Hippocampal formation (tissue), 2 donors: ENCODE measurements at places on chromosomes 11 and 22.

DNA sequence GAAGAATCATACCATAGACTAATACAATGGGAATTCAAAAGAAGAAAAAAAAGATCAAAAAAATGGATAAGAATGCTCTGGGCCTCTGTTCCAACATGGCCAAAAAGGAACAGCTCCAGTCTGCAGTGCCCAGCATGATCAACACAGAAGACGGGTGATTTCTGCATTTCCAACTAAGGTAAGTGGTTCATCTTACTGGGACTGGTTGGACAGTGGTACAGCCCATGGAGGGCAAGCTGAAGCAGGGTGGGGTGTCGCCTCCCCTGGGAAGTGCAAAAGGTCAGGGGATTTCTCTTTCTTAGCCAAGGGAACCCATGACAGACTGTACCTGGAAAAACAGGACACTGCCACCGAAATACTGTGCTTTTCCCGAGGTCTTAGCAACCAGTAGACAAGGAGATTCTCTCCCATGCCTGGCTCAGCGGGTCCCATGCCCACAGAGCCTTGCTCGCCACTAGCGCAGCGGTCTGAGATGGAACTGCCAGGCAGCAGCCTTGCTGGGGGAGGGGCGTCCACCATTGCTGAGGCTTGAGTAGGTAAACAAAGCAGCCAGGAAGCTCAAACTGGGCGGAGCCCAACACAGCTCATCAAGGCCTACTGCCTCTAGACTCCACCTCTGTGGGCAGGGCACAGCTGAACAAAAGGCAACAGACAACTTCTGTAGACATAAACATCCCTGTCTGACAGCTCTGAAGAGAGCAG, 428.4 kb downstream of the MN1 start:
- no peak for DNase-seq

GRCh38 chr22:48161298-48161697, 1398.8 kb downstream of the TBC1D22A start:
- DNase-seq = no peak

- DNase-seq = no peak
Measured at GRCh38 chr22:25845985-25846745, 104.2 kb downstream of the MYO18B start.

- no peak for DNase-seq
Measured at GRCh38 chr11:58742140-58742539, 10.4 kb upstream of the GLYAT start.

DNA sequence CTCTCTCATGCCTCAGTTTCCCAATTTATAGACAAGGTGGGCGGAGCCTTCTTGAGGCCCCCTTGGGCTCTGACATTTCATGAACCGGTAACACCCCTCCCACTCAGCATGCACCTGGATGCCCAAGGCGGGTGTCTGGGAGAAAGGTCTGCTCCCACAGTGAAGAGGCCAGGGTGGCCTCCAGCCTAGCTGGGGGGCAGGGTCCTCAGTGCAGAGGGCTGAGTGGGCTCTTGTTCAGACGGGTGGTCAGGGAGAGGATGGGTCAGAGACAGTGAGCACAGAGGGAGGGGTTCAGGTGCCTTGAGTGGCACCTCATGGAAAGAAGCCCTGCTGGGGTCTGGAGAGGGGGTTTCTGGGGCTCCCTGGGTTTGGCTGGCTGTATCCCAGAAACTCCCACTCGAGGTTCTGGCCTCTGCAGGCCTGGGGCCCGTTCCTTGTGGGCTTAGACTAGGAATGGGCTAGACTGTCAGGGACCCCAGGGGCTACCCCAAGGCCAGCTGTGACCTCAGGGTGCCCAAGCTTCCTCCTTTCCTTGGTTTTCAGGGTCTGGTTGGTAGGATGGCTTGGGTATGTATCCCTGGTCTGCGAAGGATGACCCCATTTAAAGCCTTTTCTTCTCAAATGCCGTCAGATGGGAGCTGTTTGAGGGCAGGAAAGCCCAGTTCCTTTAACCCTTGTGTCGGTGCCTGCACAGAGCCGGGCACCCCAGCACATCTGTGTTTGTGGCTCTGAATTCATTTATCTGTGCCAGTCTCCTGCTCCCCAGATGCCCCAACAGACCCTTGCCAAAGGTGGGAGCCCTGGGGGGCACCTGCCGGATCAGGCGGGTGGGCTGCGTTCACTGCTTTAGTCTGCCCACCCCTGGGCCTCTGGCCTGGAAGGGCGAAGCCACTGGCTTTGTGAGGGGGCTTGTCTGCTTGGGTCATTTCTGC, 1.2 kb downstream of the SYNGR1 start:
- no peak for DNase-seq

- DNase-seq = no peak
Measured at GRCh38 chr11:95415837-95416304, 184.9 kb upstream of the SESN3 start.

DNA sequence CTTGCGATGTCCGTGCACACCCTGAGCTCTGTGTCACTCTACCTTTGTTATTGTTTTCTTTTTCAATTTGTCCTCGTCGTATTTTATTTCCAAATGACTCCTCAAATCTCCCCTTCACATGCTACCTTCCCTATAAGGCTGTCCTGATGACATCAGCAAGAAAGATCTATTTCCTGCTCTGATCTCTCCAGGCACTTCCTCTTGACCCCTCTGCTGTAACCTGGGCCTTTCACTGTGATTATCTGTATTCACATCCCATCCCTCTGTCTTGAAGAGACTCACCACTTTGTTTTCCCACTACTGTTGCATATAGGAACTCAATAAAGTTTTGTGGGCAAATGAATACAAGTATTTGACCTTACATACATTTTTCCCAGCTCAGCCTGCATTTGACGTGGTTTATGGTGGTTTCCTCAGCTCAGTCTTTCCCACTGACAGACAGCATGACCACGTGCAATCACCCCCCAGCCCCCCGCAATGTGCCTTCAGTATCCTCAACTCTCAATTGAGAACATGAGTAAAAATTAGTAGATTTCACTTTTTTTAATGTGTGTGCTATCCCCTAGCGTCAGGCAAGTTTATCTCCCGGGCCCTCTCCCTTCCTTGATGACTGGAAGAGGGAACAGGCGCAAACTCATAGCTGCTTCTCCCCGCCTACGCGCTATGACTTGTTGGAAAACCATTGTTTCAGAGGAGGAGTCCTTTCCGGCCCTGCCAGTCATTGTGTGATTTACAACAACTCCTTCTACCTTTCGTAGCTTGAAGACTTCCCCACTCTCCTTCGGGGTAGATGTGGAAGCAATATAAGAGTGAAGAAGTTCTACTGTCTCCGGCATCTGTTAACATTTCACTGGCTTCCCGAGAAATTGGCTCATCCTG, 498.5 kb downstream of the NTM start:
- no peak for DNase-seq

DNA sequence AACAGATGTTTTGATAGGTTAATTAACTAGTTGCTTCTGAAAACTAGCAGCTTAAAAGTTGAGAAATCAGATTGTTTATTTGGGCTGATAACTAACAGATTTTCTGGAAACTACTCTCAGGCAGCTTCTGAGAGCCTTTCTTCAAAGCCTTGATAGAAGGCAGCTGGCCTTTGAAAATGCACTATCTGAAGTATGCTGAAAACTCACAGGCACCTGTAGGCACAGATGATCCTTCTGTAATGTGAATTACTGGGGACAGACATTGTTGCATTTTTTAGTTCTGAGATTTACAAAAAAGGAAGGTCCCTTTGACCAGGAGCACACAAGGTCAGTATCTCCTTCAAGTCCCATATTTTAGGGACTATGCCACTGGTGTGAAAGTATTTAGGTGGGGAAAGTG, 460.8 kb upstream of the CNTN5 start:
- DNase-seq = no peak

DNA sequence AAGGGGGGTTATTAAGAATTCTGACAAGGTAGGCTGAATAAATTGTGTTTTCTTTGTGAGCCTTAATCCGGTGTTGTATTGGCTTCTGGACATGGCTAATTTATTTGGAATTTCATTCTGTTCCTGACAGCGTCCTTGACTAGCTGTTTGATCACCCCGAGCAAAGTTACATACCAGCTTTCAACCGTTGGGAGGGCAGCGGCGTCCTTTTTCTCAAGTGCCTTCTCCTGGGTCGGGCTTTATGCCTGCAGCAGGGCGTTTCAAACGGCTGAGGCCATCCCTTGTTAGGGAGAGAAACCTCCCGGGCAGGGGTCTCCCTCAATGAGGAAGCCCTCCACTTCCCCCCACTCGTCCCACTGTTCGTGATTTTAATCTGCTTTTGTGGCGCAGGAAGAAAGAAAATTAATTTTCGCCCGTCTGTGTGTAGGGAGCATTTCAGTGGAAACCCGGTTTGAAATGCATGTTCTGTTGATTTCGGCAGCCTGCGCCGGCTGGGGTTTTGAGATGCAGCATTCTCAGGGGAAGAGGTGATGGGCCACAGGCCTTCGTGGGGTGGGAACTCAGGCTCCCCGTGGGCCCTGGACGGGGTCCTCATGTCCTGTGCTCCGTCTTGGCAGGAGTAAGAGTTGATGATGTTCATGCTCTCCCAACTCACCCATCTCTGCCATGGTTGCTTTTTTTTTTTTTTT, 2.9 kb upstream of the SMIM38 start:
- DNase-seq = no peak

GRCh38 chr11:123753110-123753509, 1.2 kb downstream of the OR6X1 start:
- no peak for DNase-seq

DNA sequence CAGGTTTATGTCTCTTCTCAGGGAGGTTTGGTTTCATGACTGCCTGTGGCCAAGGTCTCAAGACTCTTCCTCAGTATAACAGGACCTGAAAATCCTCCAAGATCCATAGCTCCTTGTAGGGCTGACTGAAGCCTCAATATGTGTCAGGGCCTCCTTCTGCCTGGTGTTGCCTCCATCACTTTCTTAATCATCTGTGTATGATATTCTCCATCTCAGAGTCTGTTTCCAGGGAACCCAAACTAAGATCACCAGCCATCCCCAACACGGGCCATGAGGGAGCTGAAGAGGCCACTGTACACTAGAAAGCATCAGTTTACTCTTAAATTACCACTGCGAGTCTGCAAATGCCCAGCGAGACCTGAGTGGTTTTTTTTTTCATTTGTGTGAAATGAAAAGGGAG, 17.7 kb downstream of the GGTLC2 start:
- DNase-seq = no peak

- DNase-seq = no peak
Measured at GRCh38 chr22:18045794-18046193, 21.4 kb upstream of the MICAL3 start.

DNA sequence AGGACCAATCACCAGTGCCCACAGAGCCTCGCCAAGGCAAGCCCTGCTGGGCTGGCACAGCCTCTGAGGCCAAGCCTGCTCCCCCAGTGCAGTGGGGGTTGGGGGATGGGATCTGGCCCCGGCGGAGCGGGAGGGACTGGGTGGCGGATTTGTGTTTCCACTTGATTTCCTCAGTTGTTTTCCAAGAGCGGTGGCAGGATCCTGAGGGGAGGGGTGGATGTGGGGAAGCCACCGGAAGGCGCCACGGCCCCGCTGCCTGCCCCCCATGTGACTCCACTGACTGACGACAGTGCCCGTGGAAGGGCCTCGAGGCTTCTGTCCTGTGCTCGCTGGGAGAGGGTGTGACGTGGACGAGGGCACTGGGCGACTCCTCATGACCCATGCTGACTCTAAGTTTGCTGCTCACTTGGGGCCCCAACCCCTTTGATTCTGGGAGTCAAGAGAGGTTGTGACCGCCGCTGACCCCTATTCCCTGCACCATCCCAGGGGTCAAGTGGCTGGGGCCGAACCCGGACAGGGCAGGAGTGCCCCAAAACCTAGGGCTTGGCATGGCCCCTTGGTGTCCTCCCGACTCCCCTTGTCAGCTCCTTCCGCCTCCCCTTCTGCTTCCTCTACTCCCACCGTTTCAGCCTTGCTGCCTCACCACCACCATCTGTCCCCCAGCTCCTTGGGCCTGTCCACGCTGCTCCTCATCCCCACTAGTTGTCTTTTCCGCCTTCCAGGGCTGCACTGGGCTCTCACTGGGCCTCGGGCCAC, 23.5 kb upstream of the PICK1 start:
- peak; percentile 81 for DNase-seq

DNA sequence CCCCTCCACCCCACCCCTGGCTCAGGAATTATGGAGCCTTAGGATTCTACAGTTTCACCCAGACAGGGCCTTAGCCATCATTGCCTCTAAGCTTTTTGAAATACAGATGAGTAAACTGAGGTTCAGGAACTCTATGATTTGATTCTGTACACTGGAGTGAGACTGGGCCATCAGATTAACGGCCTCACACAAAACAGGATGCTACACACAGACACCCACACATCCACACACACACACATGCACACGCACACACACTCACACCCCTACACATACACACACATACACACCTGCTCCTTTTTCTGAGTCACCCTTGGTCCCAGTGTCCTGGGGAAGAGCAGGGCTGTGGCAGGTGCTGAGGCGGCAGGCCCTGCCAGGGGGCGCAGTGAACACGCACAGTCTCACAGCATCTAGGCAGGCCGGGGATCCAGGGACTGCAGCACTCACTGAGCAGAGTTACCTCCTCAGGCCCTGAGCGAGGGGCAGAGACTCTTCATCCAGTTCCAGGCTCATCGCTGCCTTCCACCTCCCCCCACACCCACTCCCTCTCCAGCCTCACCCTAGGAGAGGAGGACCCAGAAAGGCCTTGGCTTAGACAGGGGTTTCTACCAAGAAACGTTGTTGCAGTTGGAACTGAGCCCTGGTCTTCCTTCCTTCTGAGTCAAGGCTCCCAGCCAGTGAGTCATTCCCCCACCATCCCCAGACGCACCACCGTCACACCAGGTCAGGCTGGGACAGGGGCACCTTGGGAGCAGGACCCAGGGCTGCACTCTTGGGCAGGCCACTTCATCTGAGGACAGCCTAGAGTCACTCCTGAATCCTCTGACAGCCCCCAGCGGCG, 89.8 kb upstream of the PARVA start:
- DNase-seq = no peak

- no peak for DNase-seq
Measured at GRCh38 chr11:31806928-31807798, 4.0 kb downstream of the PAX6 start.

DNA sequence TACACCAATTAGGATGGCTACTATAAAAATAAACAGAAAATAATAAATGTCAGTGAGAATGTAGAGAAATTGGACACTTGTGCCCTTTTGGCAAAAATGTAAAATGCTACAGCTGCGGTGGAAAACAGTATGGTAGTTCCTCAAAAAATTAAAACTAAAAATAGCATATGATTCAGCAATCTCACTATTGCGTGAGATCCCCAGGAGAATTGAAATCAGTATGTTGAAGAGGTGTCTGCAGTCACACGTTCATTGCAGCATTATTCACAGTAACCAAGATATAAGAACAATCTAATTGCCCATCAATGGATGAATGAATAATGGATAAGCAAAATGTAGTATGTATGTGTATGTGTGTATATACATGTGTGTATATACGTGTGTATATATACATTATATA, 6.8 kb downstream of the OR52N2 start:
- DNase-seq = no peak

- no peak for DNase-seq
Measured at GRCh38 chr22:44661070-44661469, 40.9 kb upstream of the PRR5 start.

GRCh38 chr11:118956847-118957469, 860 bp downstream of the UPK2 start:
- DNase-seq = no peak

GRCh38 chr11:66239998-66240780, 28.2 kb upstream of the RAB1B start:
- no peak for DNase-seq

- no peak for DNase-seq
Measured at GRCh38 chr22:28005513-28005912, 86.5 kb upstream of the PITPNB start.
